ENCODE measurements at places on chromosomes 12 and 14. TPM values are rescaled to one million over a fixed set of nuclear protein-coding genes. Genes with fewer than 3 reads are reported as not detected.

Gene CD69
- 0.14 TPM for total RNA-seq

Gene ZDHHC22
- under 0.01 TPM for total RNA-seq

Gene KIF5A
- total RNA-seq, result under 0.01 TPM

Gene INHBE
- not detected for total RNA-seq

Gene TCL1B
- not detected for total RNA-seq

Gene HOXC6
- not detected for total RNA-seq

- DNase-seq, result no peak
Measured at GRCh38 chr12:57179331-57180086, 32.1 kb upstream of the LRP1-AS start.

DNA sequence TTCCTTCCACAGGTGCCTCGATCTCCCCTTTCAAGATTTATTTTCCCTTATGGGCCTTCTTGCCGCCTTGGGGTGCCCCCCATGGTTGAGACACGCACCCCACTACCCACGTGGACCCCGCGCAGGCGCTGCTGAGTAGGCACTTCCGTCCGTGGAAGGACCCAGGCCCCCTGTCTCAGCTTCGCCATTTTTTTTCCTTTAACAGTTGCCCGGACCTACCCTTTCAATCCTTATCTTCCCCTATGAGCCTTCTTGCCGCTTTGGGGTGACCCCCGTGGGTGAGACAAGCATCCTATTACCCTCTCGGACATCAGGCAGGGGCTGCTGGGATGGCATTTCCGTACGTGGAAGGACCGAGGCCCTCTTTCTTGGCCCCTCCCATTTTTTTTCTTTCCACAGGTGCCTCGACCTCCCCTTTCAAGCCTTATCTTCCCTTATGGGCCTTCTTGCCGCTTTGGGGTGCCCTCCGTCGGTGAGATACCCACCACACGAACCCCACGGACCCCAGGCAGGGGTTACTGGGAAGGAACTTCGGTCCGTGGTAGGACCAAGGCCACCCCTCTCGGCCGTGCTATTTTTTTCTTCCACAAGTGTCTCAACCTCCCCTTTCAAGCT lies 268.2 kb downstream of the ALG10 start:
- DNase-seq, result no peak

DNA sequence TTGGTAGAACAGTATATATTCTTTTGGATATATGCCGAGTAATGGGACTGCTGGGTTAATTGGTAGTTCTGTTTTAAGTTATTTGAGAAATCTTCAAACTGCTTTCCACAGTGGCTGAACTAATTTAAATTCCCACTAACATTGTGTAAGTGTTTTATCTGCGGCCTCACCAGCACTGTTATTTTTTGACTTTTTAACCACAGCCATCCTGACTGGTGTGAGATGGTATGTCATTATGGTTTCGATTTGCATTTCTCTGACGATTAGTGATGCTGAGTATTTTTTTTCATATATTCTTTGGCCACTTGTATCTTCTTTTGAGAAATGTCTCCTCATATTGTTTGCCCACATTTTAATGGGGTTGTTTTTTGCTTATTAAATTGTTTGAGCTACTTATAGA lies 357.4 kb downstream of the C12orf50 start:
- no peak for DNase-seq

DNA sequence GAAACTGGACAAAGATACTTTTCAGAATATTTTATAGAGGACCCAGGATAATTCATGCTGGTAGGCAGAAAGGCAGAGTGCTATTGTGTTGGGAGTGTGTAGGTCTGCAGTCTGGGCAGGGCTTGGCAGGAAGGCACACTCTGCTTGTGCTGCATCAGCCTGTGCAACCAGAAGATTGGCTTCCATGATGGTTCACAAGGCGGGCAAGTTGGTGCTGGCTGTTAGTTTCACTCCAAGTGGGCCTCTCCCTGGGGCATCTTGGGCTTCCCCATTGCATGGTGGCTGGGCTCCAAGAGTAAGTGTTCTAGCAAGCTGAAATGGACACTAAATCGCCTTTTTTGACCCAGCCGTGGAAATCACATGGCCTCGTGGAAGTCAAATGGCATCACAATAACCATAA lies 1.8 kb upstream of the UBE2N start:
- DNase-seq, result no peak
